Cerebellar cortex (tissue), 1 donor: ENCODE measurements at places on chromosomes 7 and 10.

DNA sequence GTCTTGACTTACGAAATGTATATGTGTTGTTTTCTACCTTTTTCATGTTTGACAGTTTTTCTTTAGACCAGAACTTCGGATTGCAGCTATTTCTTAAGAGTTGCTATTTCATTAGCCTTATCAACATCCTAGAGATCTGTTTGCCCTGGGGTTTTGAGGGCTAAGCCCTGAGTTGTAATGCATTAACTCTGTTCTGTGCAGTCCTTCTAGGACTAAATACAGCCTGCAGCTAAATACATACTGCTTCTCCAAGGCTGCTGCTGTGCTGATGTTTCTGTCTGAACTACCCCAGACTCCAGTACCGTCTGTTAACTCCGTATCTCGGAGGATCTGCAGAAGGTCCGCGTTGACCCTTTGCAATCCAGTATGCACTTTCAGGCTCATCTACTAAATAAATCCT is 26.5 kb downstream of the KIAA1217 start:
- no peak for DNase-seq

DNA sequence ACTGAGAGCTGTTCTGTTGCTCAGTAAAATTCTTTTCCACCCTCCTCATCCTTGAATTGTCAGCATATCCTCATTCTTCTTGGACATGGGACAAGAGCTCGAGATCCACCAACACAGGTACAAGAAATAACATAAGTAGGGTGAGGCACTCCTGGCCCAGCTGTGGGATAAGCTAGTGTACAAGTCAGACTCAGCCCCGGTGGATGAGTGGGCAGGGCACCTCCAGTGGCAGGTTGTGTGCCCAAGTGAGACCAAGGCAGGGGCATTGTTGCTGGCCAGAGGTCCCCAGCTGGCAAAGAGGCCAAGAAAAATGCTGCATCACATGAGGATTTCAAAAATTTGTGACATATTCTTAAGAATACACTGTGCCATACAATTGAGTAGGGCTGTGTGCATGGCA is 402.0 kb upstream of the ZWINT start:
- no peak for DNase-seq

- DNase-seq: no peak
These were observed 2.4 kb downstream of the ZNF467 start for GRCh38 chr7:149770728-149771636.

DNA sequence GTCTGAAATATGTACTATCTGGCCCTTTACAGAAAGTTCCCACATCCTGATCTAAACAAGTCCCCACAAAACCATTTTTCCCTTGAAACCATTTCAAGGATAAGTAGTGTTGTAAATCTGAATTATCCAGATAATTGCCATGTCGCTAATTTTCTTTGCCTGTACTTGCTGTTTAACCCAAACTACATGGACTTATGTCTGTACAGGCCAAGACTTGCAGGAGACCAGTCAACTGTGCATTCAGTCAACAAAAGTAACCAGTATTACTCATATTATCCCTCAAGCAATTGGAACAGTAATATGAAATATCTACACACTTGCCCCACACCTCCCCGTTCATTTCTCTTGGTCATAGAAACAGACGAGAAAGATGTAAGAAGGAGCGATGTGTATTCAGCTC is 347.8 kb upstream of the NFE2L3 start:
- DNase-seq: peak; percentile 34

- no peak for DNase-seq
These were observed 10.7 kb downstream of the AMZ1 start for GRCh38 chr7:2698581-2699288.

DNA sequence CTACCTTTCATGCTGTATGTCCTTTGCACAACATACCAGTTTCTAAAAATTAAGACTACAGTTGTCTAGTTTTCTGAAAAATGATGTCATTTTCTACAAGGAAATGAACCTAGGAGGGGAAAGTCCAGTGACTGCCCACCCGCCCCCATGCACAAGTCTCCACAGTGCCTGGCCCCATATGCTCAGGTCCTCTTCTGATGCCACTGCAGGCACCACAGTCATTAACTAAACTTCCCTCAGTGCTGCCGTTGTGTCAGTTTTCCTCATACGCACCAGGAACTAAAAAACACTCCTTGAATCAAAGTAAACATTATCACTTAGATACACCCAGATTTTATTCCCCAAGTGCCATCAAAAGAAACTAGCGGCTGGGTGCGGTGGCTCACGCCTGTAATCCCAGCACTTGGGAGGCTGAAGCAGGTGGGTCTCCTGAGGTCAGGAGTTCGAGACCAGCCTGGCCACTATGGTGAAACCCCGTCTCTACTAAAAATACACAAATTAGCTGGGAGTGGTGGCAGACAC is 6.9 kb upstream of the TNS3 start:
- no peak for DNase-seq

- DNase-seq: no peak
These were observed 296.8 kb downstream of the DNAJB6 start for GRCh38 chr7:157633465-157634185.

DNA sequence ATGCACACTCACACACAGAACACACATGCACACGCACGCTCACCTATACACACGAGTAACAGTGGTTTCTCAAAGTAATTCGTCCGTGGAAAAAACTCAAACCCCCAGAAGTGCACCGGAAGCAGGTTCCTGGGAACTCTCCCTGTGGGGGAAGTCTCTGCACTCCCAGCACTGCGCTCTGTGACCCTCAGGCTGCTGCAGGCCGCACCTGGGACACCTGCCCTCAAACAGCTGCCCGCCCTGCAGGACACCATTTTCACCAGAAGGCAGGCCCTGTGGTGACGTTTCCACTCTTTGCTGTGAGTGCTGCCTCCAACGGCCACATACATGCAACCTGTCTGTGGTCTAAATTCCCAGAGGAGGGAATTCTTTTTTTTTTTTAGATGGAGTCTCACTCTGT is 21.3 kb downstream of the YKT6 start:
- no peak for DNase-seq

- DNase-seq: peak; percentile 69
These were observed 375.8 kb upstream of the NFE2L3 start for GRCh38 chr7:25775999-25776743.
